Stimulated activated CD4-positive, alpha-beta T cell treated with anti-CD3 and anti-CD28 coated beads, TNF-alpha, amount 100 ng/mL, for 4 hours (primary cell): ENCODE measurements at places on chromosomes 1 and 21.

DNA sequence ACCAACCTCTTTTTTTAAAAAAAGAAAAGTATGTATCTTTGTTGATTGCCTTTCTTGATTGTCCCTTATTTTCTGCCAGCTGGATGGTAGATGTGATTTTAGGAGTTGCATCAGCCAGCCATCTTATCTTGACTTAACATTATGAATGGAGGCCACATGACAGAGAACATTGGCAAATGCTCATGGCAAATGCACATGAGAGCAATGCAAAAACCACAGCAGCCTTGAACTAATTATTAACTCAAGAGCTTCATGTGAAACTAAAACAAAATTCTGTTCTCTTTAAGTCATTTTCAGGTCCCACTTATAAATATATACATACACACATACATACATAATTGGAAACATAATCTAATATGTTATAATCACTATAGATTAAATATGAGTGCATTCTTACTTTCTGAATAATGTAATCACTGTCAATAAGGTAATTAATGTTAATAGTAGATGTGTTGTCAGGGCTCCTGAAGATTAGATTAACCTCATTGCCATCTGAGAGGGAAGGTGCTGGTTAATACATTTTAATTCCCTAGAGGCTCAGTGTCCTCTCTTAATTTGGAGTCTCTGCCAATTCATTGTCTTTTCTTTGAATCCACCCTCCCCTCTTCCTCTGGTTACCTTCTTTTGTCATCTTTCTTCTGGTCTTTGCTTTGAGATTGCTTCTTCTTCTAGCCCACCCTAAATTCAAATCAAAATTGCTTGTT is 962.2 kb downstream of the ADGRL2 start:
- DNase-seq, result no peak

GRCh38 chr1:39283858-39284257 is 79.4 kb downstream of the MACF1 start:
- no peak for DNase-seq

GRCh38 chr1:156643778-156644092 is 1.8 kb downstream of the BCAN start:
- DNase-seq, result no peak

- DNase-seq, result no peak
Measured at GRCh38 chr1:170935231-170935630, at the start of gene MROH9. TSS of gene MROH9 (plus strand) at chr1:170935534. CDS start at chr1:170945557, 10,023 bp downstream.

- DNase-seq, result no peak
Measured at GRCh38 chr1:30741239-30741894, 16.2 kb downstream of the LAPTM5 start.

GRCh38 chr1:168230709-168231108 is 4.9 kb downstream of the SFT2D2 start:
- DNase-seq, result no peak

- DNase-seq, result no peak
Measured at GRCh38 chr1:243715285-243715684, 134.8 kb downstream of the AKT3 start.

DNA sequence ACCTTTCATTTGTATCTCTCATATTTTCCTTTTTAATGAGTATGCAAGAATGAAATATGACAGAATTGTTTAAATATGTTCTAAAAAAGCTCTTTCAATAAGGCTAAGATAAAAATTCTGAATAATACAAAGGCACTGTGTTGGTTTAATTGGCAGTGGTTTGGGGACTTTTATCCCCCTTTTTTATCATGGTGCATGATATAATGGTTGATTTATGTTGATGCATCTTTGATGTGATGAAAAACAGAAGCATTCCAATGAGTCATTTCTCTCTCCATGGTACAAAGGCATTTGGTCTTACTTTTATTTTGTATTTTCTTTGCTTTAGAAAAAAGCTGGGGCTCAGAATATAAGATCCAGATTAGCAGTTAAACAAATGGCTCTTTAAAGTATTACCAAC is 127.2 kb upstream of the GREM2 start:
- no peak for DNase-seq

- no peak for DNase-seq
Measured at GRCh38 chr1:234091876-234092275, 187.4 kb downstream of the SLC35F3 start.

- no peak for DNase-seq
Measured at GRCh38 chr1:226697929-226698544, 41.0 kb downstream of the ITPKB start.
